Spleen (tissue), 13 donors: ENCODE measurements at places on chromosomes 1 and 21. TPM values are rescaled to one million over a fixed set of nuclear protein-coding genes. Genes with fewer than 3 reads are reported as not detected.

MSH4 gene
- polyA plus RNA-seq: 0.19 TPM

DNA sequence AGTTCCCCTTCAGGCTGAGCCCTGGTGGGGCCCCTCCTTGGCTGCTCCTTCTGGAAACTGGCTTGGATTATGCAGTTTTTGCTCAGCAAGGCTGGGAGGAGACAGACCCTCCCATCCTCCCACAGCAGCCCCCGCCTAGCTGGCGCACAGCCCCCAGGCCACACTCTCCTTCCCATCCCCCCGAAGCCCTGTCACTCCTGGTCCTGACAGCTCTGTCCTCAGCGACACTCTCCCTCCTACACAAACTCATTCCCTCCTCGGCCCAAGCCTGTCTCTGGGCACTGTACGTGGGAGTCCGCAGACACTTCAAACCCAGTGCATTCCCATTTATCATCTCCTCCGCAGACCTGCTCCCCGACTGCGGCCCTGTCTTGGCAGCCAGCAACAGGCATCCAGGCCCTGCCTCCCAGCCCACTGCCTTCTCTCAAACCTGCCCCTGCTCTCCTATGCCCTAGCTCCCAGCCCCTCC is 25.0 kb upstream of the EPHB2 start:
- DNase-seq: no peak

- DNase-seq: peak; percentile 41
Observed at GRCh38 chr21:41764558-41765419, 2.1 kb downstream of the RIPK4 start.

EPHA10 gene
- polyA plus RNA-seq: 0.02 TPM

GRCh38 chr1:5311634-5312292 is 657.4 kb downstream of the AJAP1 start:
- DNase-seq: no peak

DNA sequence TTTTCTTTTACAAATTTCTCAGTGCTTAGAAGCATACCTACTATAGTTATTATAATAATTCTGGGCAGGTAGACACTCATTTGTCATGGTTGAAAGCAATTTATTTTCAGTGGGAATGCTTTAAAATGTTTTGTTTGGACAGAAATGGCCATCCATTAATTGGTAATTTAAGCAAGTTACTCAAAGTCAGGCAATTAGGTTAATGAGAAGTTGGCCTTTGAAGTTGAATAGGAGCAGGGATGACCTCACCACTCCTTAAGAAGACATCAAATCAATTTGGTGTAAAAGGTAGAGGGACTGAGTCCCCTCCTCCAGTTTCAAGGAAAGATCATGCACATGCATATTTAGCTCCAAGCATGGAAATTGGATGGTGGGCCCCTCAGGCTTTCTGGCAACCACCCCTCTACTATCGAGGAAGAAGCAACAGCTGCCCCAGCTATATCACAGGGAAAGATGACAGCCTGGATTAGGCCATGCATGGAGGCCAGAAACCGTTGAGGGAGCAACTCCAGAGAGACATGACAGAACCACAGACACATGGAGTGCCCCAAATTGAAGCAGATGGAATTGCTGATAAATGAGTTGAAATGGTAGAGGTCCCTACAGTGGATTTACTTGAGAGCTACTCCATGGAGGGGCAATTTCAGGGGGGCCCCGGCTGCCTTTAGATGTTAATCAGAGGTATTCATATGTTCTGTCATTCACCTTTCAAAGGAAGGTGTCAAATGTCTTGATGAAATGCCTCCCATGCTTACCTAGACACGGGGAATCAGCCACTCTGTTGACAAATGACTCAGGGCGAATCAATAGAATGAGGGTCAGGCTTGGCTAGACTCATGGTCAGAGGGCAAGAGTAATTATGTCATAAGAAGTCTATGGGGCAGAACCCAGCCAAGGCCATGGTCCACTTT is 26.7 kb downstream of the HLX start:
- DNase-seq: no peak

DNA sequence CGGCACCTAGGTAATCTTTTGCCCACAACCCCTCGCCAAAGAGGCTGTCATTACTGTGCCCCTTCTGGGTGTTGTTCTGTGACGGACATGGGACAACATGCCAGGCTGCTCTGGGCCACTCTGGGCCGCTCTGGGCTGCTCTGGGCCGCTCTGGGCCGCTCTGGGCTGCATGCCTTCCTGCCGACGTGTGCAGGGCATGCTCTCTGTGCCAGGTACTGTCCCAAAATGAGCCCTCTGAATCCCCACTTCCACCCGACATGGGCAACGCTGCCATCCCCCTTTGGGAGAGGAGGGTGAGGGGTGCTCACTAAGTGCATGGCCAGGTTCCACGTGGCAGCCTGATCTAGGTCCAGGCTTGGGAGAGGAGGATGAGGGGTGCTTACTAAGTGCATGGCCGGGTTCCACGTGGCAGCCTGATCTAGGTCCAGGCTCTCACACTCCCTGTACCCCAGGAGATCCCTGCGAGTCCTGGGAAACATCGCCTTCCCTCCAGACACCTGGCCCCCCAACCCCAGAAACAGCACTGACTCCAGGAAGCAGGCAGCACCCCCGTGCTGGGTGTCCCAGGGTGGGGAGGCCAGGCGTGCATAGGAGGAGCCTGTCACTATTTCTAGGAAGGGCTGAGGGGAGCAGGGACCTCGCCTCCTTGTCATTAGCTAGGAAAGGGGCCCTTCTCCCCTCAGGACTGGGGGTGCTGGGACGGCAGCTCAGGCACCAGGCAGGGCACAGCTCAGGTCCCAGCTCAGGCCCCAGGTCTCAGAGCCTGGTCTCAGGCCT is 16.5 kb downstream of the TTC34 start:
- DNase-seq: peak; percentile 47

DNA sequence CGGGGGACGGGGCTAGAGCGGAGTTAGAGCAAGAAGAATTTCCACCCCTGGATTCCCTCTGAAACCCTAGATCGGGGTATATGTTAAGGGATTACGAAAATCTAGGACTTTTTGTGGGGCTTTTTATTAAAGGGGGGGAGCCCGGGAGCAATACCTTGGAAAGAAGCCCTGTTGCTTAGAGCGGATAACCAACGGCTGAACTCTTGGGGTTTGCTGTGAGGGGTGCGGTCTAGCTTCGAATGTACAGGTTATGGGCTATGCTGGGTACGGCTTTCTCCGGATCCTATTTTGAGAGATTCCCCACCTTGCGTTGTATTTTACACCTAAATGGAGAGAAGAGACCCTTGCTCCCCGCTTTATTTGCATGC is 626 bp downstream of the DYRK3 start:
- no peak for DNase-seq

- no peak for DNase-seq
Observed at GRCh38 chr1:171081763-171082201, 8.9 kb upstream of the FMO3 start.

DISC1 gene
- 0.89 TPM for polyA plus RNA-seq

DNA sequence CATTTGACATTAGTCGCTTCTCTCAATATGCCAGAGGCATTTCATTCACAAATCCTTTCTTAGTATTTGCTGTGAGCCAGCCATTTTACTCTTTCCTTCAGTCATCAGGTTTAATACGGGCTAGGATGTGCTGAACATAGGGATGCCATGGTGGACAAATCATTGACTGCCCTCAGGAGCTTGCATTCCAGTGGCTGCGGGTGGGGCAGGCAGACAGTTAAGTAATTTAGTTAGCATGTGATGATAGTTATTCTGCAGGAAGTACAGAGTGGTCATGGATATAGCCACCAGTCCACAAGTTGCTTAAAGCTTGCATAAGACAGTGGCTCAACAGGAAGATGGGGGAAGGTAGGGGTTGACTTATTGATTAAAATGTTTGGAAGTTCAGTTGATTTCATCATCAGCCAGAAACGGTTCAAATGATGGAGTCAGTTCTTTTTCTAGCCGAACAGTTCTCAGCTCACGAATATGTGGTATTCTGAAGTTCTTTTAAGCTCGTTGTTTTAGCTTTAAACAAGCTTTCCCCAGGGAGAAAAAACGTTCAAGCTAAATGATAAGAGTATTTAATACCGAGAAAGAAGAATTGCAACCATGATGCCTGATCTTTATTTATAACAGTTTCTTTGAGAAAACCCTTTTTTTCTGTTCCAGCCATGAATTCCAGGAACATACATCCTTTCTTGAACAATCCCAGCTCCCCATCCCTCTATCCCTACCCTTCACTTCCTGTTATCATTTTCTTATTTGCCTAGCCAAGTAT is 1.4 kb downstream of the SLC22A15 start:
- no peak for DNase-seq

GRCh38 chr1:228161866-228162265 is 3.7 kb upstream of the IBA57 start:
- no peak for DNase-seq

SIM2 gene
- not detected for polyA plus RNA-seq

DNA sequence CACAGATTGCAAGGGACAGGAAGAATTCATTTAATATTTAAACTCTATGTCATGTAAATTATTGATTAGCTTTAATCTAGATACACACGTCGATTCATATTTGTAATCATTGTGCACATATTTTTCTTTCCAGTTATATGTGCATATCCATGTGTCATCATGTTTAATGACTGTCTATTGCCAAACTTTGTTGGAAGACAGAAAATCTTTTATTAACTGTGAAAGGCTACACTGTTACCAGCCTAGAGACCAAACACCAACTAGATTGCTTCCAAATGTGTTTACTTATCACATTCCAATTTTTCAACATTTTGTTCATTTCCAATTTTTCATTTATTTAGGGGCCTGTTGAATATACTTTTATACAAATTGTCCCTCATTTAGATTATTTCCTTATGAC is 43.2 kb upstream of the CACHD1 start:
- no peak for DNase-seq

GRCh38 chr1:244713332-244713731 is 60.4 kb downstream of the DESI2 start:
- DNase-seq: no peak

DNA sequence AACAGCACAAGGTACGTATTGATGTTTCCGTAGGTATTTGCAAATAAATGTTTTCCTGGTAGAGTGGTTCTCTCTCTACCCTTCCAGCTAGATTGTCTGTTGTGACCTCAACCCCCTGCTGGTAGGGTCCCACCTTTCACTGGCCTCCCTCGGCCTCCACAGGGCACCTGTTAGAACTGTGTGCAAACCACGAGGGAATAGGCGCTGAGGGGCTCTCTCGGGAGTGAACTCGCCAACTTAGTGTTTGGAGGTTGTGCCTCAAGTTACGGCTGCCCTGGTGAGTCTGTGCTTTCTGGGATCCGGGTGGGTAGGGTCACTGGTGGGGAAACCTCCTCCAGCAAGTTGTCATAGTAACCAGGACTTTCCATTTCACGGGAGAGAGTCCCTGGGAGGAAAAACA is 204.7 kb upstream of the EDN2 start:
- DNase-seq: peak; percentile 25

GRCh38 chr1:209095627-209096595 is 487.6 kb upstream of the CAMK1G start:
- DNase-seq: no peak

AADACL3 gene
- polyA plus RNA-seq: not detected

DNA sequence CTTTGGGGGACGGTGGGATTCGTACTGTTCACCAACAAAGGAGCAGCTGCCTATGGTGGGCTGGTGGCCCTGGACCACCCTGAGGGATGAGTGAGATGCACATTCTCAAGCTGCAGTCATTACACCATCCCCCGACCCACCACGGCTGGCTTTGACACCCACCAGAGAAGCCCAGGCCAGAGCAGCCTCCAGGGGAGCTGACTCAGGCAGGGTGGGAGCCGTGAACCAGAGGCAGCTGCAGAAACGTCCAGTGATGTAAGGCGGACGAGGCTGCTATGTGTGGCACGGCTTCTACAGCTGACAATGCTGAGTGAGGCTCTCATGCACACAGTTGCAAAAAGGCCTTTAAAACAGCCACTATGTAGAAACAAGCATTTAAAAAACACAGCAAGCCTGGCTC is 40.1 kb downstream of the CHAF1B start:
- no peak for DNase-seq

PAFAH2 gene
- polyA plus RNA-seq: 5.3 TPM

DNA sequence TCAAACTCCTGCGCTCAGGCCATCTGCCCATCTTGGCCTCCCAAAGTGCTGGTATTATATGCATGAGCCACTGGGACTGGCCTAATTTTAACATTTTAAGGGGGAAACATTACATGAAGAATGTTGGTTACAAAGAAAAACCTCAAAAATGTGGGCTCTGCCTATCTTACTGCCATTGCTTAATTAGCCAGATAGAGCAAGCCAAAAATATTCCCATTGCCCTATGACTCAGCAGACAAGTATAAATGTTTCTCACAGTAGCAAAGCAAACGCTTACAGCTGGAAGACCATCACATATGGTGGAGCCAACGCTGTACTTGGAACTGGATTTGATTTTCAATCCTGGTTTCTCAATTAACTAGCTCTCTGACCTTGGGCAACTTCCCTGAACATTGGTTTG is 502.0 kb downstream of the SMYD3 start:
- DNase-seq: no peak

GRCh38 chr1:202186327-202186726 is 7.3 kb upstream of the LGR6 start:
- DNase-seq: peak; percentile 52

GRCh38 chr1:15542388-15543250 is 16.0 kb downstream of the DNAJC16 start:
- no peak for DNase-seq

DNA sequence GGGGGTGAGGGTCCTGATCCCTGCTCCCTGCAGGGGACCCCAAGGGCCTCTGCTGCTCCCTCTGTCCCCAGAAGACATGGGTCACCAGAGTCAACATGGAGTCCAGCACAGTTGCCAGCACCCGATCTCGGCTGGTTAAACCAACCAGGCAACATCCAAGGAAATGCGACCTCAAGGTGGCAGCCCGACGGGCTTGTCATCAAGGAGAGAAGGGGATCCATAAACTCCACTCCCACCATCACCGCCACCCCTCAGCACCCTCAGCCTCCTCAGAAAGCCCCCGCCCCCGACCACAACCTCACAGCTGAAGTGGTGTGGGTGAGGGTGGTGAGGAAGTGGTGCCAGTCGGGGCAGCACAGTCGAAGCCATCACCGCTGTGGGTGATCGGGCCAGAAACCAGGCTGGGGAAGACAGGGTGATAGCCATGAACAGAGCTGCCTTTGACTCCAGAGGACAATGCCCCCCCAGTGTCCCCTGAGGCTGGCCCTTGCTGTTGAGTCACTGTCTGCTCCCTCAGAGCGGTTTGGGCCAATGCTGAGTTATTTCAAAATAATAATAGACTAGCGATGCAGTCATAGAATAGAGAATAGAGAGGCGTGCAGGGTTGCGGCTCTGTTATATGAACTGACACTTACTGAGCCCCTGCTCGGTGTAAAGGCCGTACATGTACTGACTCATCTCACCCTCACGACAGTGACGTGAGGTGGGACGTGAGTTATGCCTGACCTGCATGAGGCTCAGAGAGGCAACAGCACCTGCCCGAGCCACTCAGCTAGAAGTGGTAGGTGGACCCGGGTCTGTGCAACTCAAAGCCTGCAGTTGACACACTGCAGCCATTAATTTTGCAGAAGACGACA is 88.7 kb upstream of the IFFO2 start:
- peak; percentile 47 for DNase-seq

DNA sequence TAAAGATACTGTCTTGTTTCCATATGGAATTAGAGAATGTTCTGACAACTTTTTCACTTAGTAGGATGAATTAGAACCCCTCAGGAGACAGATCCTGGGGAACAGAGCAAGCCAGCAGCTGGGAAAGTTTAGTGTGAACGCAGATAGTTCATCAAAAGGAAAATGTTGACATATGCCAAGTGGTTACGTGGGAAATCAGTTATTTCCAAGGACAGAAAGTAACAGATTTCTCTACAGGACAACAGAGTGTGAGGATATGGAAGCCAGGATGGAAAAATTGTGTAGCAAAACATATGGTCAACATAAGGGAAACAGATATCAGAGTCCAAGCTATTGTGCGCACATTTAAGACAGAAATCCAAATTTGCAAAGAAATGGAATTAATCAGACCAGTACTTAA is 419.5 kb downstream of the LRRIQ3 start:
- DNase-seq: no peak

CFHR4 gene
- not detected for polyA plus RNA-seq

HES4 gene
- polyA plus RNA-seq: 64.3 TPM
